ENCODE measurements at places on chromosomes 6 and 20.

GRCh38 chr6:165841153-165841558 is 178.1 kb upstream of the PDE10A start:
- no peak for DNase-seq

- no peak for DNase-seq
Observed at GRCh38 chr6:139642346-139642745, 267.9 kb upstream of the CITED2 start.

DNA sequence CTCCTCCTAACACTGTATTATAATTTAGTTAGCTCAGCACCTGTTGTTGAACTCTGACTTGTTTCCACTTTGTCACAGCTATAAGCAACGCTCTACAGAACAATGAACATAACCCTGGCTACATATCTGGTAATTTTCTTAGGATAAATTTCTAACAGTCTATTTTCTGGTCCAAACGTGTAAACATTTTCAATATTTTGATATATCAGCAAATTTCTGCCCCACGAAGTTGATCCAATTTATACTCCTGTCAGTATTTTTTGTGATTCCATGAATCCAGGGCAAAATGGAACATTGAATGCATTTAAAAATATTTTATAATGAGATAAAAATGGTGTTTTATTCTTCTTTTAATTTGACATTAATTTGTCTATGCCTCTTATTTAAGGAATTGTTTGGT is 448.5 kb upstream of the AGPAT4 start:
- no peak for DNase-seq

DNA sequence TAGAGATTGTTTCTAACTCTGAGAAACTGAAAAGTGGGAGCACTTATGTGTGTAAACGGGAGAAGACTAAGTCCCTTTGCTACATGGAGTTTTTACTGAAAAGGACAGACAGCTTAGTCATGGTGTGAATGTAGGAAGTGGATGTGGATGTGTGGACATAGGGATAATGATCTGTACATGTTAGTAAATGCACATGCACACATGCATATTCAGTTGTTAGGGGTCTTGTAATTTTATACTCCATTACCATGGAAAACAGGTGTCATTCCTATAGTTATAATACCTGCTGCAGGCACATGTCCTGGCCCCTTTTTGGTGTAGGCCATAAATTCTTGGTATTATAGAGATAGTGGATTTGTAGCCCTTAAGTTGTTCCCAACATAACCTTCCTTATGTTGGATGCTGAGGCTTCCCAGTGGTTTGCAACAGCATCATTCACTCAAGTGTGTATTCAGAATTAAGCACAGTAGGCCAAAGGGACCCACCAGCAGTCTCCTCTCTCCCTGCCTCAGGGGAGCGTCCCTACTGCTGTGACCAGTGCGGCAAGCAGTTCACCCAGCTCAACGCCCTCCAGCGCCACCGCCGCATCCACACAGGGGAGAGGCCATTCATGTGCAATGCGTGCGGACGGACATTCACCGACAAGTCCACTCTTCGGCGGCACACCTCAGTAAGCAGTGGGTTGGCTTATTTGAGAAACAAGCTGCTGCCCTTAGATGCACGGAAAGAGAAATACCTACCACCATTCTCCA is 7.3 kb downstream of the GZF1 start:
- DNase-seq, result no peak

DNA sequence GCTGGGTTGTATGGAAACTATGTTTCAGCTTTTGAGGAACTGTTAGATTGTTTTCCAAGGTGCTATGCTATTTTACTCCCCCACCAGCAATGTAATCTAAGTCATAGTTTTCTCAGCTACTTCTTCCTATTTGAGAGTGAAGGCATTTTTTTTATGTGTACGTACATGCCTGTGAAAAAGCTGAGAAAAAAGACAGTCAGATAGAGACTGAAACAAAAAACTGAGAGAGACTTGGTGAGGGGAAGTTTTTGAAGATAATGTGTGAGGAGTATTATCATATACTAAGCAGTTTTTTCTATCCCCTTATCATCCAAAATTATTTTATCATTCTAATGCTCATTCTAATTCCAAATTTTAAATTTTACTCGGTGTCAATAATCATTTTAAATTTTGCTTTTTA is 780.0 kb downstream of the BCKDHB start:
- DNase-seq, result no peak

GRCh38 chr6:106168097-106168888 is 82.2 kb downstream of the PRDM1 start:
- DNase-seq, result no peak

DNA sequence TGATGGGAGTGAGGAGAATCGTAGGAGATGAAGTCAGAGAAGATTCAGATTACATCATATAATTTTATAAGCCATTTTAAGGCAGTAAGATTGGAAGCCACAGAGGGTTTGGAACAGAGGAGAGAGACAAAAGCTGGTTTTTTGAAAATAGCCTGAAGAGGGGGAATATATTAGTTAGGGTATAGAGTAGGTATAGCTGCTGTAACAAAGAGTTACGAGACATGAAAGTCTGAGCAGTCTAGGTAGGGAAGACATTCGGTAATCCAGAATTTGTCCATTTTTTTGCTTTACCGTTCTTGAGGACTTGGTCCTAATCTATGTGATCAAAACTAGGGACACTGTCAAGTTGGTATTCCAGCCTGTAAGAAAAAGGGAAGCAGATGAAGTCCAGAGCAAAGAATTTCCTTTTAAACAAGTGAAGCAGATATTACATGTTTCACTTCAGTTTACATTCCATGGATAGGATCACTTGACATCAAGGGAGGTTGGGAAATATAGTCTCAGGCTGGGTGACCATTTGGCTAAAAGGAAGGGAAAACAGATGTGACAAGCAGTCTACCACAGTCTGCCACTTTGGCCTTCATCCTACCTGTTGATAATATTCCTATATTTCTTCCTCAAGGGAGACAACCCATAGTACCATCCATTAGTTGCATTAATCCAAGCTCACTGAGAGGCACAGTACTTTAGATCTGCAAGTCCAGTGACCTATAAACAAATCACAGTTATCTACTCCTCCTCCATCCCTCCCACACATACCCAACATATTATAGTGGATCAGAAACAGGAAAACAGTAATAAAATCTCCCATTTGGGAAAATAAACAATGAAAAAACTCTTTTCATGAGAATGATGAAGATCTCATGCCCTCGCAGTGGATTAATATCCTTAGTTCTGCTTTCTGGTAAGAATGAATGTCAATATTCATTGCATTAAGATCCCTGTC is 10.2 kb downstream of the FAM135A start:
- DNase-seq, result no peak

DNA sequence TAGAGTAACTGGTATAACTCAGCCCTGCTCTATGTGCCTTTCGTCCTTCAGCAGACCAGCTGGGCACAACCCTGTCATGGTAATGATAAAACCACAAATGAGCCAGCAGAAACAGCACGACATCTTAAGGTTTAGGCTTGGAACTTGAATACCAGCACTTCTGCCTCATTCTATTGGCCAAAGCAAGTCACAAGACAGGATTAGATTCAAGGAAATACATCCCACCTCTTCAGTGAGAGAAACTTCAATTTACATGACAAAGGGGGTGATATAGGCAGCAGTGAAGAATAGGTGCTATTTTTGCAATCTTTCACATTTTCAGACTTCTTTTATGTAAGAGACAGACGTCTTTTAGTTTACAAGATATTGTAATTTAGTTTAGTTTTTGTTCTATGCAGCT is 69.8 kb upstream of the SLC35F1 start:
- no peak for DNase-seq

- no peak for DNase-seq
Observed at GRCh38 chr6:158038291-158039177, 56.9 kb downstream of the SYNJ2 start.

GRCh38 chr6:169921853-169922824 is 170.7 kb downstream of the ERMARD start:
- no peak for DNase-seq
